Activated CD8-positive, alpha-beta memory T cell treated with anti-CD3 and anti-CD28 coated beads for 1 hour (primary cell): ENCODE measurements at places on chromosomes 4 and X.

- DNase-seq = no peak
These were observed 236.7 kb downstream of the SLC7A11 start for GRCh38 chr4:138005486-138005885.

DNA sequence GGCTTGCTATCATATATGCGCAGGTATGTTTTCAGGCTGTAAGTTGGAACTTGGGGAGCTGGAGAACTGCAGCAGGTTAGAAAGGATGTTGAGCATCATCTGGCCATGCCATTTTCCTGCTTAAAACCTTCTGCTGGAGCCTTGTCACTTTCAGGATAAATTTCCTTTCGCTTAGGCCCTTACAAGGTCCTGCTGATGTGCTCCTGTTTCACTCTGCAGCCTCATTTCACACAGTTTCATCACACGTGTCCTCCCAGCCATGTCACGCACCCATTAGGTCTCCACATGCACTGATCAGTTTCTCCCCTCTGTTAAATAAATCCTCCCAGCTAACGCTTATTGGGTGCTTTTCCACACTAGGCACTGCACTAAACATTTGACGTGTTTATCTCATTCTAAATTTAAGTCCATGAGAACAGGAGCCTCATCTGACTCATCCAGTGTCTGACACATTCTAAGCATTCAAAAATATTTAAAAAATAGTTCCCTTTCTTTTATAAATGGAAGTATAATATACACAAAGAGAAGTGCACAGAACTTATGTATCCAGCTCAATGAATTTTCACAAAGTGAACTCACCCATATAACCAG is 14.5 kb downstream of the SOD3 start:
- DNase-seq = no peak

DNA sequence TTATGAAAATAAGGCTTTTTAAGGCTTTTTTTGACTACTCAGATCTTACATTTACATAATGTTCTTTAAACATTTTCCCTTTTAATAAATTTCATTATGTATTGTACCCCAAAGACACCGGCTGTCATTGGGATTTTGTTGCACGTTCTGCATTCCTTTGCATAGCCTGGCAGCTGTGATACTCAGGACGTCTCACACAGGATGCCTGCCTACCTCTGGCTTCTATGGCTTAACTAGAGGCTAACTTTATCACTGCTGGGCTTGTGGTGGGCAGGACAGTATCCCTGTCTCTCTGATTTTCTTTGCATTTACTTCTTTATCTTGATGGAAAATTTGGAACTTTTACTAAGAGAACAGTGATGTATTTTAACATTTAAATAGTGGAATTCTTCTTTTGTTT is 147.8 kb downstream of the BMPR1B start:
- DNase-seq = no peak

DNA sequence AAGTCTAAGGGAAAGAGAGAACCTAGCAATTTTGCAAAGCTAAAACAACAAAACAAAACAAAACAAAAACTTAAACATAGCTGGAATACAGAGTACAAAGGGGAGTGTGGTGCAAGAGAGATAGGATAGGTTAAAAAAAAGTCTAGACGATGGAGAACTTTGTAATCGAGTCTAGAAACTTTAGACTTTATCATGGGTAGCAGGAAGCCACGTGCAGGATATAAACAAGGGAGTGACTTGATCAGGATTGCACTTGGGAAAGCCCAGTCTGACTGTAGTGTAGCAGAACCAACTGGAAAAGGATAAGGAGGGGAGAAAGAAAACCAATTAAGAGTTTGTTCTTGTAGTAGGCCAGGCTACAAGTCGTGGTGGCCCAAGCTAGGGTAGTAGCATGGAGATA is 750.1 kb downstream of the RPA4 start:
- DNase-seq = no peak

DNA sequence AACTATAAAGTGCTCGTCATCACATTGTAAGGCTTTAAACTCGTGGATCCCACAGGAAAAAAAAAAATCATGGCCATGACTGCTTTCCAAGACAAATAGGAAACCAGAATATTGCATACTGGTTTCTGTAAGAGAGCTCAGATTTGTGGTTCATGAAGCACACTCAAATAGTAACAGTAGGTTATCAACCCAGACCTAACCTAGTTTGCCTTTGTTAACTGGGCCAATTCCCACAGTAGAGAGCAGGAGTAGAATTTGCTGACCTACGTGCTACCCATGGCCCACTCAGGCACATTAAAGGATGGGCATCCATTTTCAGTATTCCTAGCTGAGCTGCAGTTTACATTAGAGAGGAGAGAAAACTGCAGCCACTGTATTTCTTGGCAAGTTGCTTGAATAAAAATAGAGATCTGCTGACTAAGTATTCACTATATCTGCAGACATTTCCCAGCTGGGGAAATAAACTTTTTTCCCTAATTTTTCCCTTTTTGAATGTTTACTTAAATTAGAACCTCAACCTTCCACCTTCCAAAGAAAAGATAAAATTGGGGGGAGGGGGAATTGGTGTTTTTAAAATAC is 218.5 kb downstream of the SPANXN3 start:
- no peak for DNase-seq

DNA sequence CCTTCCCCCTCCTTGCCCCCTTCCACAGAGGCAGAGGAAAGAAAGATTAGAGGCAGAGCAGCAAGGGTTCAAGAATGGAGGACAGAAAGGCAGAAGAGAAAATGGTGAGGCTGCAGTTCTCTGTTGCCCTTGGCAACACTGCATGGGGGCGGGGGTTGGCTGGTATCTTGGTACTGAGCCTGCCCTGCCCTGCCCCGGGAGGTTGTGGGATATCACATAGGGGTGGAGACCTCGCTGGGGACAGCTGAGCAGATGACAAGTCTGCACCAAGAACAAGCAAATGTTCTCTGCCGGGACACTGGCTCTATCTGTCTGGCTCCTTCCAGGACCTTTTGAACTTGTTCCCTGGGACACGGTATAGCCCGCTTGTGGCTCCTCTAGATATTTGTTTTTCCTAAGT is 39.8 kb downstream of the NHS start:
- DNase-seq = no peak

DNA sequence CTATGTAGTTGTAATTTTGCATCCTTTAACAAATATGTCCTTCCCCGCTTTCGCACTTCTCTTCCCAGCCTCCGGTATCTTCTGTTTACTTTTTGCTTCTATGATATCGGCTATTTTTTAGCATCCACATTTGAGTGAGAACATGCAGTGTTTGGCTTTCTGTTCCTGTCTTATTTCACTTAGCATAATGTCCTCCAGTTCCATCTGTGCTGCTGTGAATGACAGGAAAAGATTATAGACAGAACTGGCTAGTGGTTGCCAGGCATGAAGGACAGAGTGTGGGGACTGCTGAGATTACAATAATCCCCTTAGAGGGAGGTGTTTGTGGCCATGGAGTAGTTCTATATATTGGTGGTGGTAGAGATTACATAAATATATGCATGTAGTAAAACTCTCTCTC is 588.6 kb downstream of the NLGN4X start:
- no peak for DNase-seq

GRCh38 chrX:38138900-38139299 is 81.8 kb downstream of the SRPX start:
- DNase-seq = no peak

GRCh38 chr4:100075486-100076270 is 114.6 kb downstream of the DDIT4L start:
- DNase-seq = no peak

DNA sequence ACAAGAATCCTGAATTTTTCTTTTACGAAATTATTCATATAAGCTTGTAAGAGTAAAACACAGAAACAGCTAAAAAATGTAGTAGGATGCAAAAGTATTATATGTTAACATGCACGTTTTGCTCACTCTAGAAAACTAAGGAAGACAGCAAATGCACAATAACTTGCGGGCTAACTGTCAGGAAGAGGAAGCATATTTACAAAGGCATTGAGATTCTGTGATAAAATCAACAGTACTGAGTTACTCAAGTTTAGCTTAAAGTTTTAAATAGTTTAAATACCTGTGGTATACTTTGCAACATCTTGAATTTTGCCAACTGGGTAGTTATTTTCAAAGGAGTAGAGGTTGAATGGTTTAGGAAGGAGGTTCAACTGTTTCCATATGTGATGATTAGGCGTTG is 37.0 kb downstream of the SH2D1A start:
- DNase-seq = no peak

GRCh38 chr4:66376921-66377320 is 706.6 kb upstream of the EPHA5 start:
- no peak for DNase-seq

- DNase-seq = no peak
These were observed 5.5 kb upstream of the ASMT start for GRCh38 chrX:1609311-1609710.

DNA sequence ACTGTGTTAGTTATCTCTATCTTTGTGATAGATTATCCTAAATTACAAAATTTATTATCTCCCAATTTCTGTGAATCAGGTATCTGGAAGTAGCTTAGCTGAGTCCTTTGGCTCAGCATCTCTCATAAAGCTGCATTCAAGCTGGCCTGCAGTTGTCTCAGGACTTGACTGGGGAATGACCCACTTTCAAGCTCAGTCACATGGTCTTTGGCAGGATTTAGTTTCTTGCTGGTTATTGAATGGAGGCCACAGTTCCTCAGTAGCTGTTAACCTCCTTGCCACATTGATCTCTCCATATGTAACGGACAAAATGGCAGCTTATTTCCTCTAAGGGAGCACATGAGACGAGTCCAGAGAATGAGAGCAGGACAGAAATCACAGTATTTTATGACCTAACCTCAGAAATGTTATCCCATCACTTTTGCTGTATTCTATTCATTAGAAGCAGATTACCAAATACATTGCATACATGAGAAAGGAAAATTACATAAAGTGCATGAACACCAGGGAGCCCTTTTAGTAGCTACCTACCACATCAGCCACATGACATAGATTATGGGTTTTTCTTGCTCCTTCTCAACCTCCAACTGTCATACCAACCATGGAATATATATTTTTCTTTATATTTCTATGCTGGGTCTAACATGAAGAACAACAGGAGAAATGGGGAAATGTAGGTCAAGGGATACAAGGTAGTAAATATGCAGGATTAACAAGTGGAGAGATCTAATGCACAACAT is 730.1 kb downstream of the CCSER1 start:
- DNase-seq = no peak

- DNase-seq = no peak
These were observed 153.1 kb upstream of the VCX start for GRCh38 chrX:7689791-7690412.

- DNase-seq = no peak
These were observed 68.6 kb upstream of the MXRA5 start for GRCh38 chrX:3415011-3415410.

GRCh38 chr4:139933104-139933503 is 220.9 kb downstream of the MAML3 start:
- no peak for DNase-seq

DNA sequence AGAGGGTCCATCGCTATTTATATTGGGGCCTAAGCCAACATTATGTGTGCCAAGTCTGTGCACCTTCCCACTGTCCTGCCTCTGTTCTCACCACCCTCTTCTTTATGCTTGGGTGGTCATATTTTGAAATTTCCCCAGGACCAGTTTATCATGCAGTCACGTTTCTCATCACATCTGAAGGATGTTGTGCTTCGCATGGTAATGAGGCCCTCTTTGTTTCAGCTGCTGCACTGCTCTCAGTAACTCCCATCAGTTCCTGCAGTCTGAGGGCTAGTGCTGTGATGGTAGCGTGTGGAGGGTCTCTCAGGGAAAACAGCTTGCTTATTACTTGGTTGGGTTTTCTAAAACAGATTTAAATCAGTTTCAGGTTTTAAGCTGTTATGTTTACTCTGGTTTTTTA is 288.0 kb downstream of the AFF2 start:
- DNase-seq = no peak

DNA sequence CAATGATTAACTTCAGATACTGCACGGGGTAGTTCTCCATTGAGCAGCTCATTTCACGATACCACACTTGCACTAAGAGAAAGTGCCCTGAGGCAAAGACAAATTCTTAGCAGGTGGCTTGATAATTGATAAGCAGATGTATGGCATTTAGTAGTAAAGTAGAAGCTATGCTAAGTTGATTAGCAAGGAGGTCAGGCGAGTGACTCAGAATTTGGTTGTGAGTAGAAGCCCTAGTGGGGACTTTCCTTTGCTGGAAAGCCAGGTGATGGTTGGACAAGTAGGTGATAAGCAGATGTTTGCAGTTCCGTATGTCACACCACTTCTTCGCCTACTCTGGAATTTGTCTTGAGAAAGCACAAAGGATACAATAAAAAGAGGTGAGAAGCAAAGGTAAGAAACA is 58.7 kb downstream of the TLL1 start:
- DNase-seq = no peak

DNA sequence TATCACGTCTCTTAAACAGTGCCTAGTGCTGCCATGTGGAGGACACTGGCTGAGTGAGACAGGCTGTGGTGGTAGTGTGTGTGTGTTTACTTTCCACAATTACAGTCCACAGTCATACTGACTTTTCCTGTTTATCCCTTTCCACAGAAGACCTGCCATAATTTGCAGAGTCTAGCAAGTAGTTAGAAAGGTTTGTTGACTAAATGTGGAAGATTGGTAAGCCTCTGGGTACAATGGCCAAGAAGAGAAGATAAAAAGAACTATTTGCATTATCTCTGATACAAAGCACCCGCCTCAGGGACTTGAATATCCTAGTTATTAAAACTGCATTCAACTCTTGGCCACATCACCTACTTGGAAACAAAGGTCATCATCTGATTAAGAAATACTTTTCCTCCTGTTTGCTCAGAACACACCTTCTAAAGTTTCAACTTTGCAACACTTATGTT is 89.1 kb downstream of the FAM13A start:
- DNase-seq = no peak

- DNase-seq = no peak
These were observed 1492.5 kb upstream of the PABPC4L start for GRCh38 chr4:135694066-135694465.

GRCh38 chrX:132948648-132949260 is 9.7 kb downstream of the HS6ST2 start:
- DNase-seq = no peak

DNA sequence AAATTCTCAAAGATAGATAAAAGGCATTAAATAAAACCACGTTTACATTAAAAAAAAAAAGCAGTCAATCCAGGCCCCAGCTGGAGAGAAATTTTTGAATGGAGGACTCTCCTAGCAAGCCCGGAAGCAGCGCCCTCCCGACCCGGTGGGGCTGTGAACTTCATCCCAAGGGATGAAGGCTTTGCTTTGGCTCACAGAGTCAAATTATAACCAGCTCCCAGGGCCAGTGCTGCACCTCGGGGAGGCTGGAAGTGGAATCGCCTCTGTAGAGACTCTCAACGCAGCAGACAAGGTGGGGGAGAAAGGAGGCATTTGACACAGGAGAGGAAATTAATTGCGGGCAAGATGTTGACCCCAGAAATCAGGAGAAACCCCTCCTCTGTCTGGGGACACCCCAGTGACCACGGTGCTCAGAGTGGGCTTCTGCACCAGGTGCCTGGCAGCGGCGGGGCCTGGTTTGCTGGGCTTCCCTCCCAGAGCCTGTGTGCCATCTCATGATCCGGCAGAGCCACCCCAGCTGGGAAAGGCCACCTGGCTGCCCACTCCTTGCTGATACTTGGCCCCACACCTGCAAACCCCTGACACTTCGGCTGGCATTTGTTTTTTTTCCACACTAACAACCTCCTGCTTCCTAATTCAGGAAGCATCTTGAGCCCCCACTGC is 71.7 kb downstream of the ABLIM2 start:
- DNase-seq = no peak

- no peak for DNase-seq
These were observed 90.1 kb upstream of the MAPK10 start for GRCh38 chr4:86449746-86450588.

GRCh38 chr4:108215055-108215454 is 46.3 kb upstream of the LEF1 start:
- no peak for DNase-seq

- DNase-seq = no peak
These were observed 44.2 kb upstream of the SMAD1 start for GRCh38 chr4:145437466-145437865.
